ENCODE measurements at places on chromosomes 7 and 10.
A peak's percentile ranks its signal among the peaks of the same experiment; 100 is the strongest.

GRCh38 chr7:69651101-69651590 lies 52.9 kb downstream of the AUTS2 start:
- peak; percentile 7 for DNase-seq

DNA sequence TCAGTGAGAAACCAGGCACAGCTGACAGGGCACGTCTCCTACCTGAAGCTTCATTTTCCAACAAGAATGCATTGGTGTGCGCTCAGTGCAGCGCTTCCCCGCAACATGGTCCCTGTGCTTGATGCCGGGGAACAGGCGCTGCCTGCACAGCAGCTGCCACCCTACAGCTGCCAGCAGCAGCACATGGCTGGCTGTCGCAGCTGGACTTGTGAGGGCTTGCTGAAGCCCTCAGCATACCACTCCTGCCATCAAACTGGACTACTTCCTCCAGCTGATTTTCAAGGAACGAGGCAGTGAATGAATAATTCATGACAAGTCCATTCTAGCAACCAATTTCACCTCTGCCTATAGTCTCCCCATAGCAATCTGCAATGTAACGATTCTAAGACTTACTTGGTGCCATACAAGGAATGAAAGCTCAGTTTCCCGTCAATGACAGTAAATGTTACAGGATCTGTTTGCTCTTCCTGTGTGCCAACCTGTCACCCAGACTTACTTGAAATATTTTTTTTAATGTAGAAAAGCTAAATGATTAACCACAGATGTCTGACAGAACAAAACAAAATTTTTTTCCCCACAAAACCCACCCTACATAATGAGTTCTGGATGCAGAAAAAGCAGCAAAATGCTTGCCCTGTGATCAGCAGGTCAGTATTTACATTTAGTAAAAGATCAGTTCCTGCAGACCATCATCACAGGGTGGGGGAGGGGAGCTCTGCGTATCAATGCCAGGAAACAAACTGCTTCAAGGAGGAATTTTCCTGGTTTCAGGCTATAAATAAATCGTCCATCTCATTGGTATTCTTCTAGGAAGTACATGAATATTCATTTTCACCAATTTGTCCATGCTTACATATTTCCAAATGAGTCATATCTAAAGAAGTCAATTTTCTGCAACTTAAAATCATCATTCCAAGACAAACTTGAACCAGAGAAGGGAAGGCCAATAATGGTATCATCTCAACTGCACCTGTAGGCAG lies 140.6 kb downstream of the ALOX5 start:
- no peak for DNase-seq

DNA sequence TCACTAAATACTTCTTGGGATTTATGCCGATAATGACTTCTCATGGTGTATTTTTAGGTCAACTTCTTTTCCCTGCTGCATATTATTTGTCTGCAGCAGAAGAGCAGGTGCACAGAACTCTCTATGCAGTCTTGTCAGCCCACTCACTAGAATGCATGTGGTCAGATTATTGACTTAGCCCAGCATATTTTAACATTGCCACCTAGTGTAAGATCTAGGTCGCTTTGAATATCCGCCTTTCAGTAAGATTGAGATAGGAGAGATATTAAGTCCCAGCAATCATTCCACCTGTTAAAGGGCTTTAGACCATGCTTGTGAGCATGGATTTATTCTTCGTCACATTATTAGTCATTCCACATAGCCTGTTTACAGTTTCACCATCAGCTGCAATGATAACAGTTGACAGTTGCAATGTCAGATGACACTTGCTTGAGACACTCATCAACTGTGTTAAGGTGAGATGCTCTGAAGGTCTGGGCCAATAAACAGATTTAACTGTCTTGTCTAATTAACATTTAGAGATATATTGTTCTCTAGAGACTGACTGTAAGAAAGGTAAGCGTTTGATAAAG lies 491.7 kb downstream of the ARL4A start:
- no peak for DNase-seq

DNA sequence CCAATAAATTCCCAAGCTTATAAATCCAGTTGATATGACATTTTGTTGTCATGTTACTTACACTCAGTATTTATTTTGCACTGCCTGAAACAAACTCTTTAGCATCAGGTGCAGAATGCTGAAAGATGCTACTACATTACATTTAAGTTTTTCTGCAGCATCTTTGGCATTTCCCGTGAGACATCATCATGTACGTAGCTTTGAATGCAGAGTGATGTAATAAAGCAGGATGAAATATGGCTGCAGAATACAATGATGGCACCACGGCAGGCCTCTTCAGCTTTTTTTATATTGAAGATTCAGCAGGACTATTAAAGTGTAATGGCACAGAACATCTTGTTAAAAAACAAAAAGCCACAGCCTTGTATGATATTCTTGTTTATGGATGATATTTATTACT lies 531.8 kb downstream of the NXPH1 start:
- no peak for DNase-seq

DNA sequence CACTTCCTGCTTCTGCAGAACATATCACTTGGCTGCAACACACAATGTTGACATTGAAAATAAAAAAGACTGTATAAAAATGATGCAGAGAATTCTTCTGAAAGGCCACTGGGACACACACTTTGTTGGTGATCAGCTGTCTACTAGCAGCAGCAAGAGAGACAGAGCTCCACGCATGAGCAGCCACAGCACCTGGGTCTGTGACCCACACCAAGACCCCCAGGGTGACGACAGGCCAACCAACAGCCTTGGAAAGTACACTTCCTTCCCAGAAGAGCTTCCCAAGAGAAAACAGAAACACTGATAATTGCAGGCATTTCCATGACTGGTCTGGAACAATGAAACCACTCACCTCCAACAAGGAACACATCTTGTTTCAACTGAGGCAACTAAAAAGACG lies 239.0 kb downstream of the DIP2C start:
- no peak for DNase-seq

DNA sequence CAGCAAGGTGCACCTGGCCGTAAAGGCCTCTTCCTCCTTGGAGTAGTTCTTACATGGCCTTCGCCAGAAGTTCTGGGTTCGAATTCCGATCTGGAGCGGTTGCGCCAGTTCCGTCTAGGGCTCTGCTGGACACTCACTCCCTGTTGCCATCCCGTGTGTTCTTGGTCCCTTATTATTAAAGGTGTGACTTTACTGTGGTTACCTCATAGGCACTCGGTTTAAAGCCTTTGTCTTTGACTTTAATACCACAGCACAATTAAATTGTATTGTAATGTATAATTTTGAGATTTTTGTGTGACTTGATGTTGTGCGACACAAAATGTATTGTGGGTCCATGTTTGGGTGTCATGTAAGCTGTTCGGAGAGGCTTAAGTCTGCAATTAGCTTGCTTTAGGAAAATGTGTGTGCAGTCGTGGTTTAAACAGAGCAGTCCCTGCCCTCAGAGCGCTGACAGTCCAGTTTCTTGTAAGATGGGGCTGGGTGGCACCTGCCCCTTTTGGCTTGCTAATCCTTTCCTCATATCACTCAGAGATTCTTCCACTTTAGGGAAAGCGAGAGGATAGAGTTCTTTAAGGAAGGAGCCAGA lies 919 bp downstream of the INPP5F start:
- no peak for DNase-seq

GRCh38 chr10:120387326-120387725 lies 69.7 kb upstream of the PLPP4 start:
- DNase-seq: no peak
